MM.1S (cell line): ENCODE measurements at places on chromosomes 5 and 9.

- peak; percentile 41 for DNase-seq
Observed at GRCh38 chr5:150022158-150022531, 21.6 kb downstream of the HMGXB3 start.

DNA sequence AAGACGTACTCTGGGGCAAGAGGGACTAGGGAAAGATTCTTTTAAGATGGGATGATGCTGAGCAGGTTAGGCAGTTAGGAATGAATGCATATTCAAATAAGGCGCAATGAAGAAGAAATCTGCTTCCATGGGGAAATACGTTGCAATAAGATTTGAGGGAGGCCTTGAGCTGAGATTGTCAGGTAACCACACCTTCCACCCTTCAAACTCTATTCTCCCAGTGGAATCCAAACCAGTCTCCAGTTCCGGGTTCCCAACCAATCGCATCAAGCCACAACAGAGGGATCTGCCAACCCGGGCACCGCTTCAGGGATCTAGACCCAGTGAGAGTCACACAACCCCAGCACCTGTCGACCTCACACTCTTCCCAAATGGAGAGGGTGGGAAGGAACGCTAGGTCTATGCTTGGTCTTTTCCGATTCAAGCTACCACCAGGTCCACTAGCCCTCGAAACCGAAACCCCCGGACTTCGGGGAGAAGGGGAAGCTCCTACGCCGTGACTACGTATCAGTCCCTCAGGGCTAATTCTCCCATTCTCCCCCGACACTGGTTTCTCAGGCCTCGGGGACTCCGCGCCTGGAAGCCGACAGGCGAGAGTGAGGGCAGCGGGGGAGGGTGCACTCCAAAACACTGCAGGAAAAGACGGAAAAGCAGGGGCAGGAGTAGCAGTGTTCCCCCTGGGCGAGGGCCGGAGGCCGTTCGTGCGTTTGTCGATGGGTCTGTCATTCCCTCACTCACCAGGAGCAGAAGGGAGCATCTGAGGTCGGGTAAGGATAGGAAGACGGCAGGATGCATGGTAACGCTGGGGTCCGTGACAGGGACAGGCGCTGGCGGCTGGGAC is 534 bp downstream of the ERP44 start:
- DNase-seq: no peak

- DNase-seq: no peak
Observed at GRCh38 chr5:111829701-111830100, 72.7 kb upstream of the NREP start.

- no peak for DNase-seq
Observed at GRCh38 chr9:133603135-133603927, 5.9 kb downstream of the FAM163B start.

GRCh38 chr5:180040287-180041214 is 31.0 kb downstream of the RNF130 start:
- no peak for DNase-seq

DNA sequence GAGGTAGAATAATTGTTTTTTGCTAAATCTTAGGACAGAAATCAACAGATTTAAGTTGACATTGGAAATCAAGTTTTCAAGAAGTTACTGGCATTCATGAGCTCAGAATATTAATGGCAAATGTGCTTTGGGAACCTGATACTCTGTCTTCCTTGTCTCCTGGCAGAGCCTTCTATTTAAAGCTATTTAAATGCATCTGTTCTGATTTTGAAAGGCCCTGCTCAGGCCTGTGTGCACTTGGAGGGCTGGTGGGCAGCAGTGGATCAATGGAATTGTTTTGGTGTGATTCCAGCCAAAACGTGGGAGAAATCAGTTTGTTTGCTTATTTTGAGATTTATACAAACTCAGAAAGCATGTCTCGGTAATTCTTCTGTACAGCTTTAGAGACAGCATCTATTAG is 38.5 kb downstream of the FBXL7 start:
- DNase-seq: no peak

DNA sequence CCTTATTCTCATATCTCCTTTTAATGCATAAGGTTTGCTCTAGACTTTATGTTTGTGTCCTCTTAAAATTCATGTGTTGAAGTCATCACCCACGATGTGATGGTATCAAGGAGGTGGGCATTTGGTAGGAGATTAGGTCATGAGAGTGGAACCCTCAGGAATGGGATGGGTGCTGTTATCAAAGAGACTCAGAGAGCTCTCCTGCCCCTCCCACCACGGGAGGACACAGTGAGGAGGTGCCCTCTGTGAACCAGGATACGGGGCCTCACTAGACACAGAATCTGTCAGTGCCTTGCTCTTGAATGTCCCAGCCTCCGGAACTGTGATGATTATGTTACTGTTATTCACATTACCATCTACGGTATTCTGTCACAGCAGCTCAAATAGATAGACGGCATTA is 359.0 kb downstream of the IRX1 start:
- DNase-seq: no peak

DNA sequence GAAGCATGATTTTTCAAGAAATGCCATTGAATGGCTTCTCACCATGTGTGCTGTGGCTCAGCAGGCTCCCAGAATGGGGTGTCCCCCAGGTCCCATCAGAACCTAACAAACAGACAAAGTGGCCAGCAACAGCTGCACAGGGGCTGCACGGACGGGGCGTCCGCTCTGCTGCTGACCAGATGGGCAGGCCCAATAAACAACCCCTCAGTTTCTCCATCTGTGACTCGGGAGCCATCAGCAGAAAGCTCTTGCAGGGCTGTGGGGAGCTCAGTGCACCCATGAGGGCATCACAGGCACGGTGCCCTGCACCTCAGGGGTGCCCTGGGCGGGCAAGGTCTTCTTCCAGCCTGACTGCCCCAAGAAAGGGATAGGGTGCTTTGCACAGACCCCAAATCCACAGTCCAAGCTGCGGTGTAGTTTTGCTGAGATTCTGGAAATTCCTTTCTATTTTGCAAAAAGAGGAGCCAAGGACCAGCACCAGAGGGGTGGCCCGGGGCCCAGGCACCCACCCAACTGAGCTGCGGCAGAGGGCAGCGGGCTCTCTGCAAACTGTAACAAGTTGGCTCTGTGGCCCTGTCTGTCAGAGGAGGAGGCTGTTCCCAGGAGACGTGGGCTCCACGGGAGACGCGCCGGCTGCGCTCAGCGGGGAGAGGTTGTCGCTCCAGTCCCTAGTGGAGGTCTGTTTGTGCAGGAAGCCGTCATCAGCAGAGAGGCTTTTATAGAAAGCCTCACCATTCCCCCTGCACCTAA is 138.7 kb upstream of the PPP1R26 start:
- DNase-seq: no peak

- DNase-seq: no peak
Observed at GRCh38 chr5:96781031-96781971, 26.4 kb downstream of the ERAP1 start.

- DNase-seq: peak; percentile 87
Observed at GRCh38 chr5:7779019-7780005, 71.6 kb downstream of the CFAP90 start.

DNA sequence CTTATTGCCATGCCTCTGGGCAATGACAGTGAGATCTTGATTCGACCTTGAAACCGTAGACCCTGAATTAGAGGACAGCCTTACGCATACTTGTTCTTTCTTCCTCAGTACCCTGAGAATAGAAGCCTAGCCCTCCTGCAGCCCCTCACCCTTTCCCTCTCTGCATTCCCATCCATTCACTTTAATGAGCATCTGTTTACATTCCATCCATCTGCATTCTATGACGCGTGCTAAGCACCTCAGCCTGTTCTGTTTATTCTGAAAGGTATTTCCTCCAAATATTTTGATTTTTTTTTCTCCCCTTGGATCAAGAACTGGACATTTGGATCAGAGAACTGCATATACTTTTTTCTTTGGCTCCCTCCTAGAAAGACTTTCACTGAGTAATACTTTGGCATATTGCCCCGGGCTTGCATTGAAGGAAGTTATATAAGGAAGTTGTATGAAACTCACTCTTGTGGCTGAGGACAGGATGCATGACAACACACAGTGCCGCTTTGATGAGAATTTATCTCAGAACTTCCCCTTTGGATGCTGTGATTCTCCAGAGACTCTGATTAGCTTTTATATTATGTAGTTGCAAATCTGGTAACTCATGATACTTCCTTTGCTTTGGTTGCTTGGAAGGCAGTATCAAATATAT is 15.7 kb downstream of the TMEM8B start:
- DNase-seq: peak; percentile 43

DNA sequence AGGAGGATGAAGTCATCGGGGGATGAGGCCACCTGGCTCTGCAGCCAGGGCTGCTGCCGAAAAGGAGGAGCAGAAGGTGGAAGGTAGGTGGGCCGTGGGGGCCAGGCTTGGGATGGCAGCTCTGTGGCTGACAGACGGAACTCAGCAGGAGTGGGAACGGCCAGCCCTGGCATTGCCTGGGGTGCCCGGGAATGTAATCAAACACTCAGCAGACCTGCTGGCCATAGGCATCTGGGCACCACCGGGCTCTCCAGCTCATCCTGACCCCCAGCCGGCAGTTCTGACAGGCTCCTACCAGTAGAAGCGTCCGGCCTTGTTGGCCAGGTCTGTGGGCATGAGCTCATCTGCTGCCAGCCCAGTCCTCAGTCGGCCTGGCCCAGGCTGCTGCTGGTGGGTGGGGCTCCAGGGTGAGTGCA is 4.3 kb upstream of the FAT2 start:
- DNase-seq: no peak

DNA sequence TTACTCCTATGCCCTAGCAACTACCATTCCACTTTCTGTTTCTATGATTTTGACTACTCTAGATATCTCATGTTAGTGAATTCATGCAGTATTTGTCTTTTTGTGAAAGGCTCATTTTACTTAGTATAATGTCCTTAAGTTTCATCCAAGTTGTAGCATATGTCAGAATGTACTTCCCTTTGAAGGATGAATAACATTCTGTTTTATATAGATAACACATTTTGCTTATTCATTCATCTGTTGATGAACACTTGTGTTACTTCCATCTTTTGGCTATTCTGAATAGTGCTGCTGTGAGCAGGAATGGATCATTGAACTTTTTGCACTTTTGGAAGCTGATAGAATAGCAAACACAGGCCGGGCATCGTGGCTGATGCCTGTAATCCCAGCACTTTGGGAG is 140.2 kb upstream of the MYO10 start:
- no peak for DNase-seq

- DNase-seq: no peak
Observed at GRCh38 chr5:176716320-176716719, 69.0 kb downstream of the TSPAN17 start.

DNA sequence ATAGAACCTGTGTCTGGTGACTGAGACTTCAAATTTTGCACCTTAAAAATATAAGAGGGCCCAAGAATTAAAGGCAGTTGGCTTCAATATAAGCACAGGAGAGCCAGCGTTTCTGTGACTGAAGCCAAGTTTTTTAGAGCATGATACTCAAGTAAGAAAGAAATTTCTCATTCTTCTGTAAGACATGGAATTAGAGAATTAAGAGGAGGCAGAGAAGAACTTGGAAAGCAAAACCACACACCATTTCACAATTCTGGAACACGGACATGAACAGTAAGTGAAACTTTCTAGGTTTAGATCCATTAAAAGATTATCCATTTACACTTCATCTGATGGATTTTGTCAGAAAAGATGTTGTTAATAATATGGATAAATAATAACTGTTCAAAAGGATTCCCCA is 8.9 kb upstream of the AGXT2 start:
- no peak for DNase-seq

GRCh38 chr5:68047035-68047434 is 168.5 kb upstream of the PIK3R1 start:
- DNase-seq: no peak

- no peak for DNase-seq
Observed at GRCh38 chr5:116514421-116514970, 60.1 kb downstream of the SEMA6A start.

- DNase-seq: no peak
Observed at GRCh38 chr5:172477466-172477865, 23.1 kb upstream of the SH3PXD2B start.

GRCh38 chr5:179558932-179559283 is 8.6 kb downstream of the RUFY1 start:
- no peak for DNase-seq

GRCh38 chr5:156753846-156754245 is 96.2 kb upstream of the PPP1R2B start:
- DNase-seq: no peak

- DNase-seq: no peak
Observed at GRCh38 chr5:151903243-151903653, 21.4 kb downstream of the GLRA1 start.

- DNase-seq: no peak
Observed at GRCh38 chr9:35661756-35662350, 3.1 kb downstream of the ARHGEF39 start.

- DNase-seq: no peak
Observed at GRCh38 chr9:89281106-89281505, 29.9 kb upstream of the CKS2 start.

GRCh38 chr5:93748875-93749397 is 7.5 kb upstream of the POU5F2 start:
- DNase-seq: no peak

- no peak for DNase-seq
Observed at GRCh38 chr9:86599561-86599960, 245.4 kb upstream of the TUT7 start.

DNA sequence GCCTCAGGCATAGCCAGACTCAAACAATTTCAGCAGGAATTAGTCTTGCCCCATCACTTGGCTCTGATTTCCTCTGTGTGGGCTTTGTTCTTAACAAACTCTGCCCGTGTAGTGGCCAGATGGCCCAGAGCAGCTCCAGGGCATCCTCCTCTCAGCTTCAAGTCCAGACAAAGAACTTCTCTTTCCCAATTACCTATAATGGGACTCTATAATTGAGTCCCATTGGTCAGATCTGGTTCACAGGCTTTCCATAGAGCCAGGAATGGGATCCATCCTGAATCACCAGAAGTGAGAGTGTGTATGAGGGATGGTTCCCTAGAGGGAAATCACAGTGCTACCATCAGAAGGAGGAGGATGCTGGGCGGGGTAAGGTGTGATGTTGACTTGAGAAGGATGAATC is 515.8 kb downstream of the KIF4B start:
- DNase-seq: no peak

GRCh38 chr9:125681086-125681622 is 25.9 kb downstream of the MAPKAP1 start:
- DNase-seq: no peak

DNA sequence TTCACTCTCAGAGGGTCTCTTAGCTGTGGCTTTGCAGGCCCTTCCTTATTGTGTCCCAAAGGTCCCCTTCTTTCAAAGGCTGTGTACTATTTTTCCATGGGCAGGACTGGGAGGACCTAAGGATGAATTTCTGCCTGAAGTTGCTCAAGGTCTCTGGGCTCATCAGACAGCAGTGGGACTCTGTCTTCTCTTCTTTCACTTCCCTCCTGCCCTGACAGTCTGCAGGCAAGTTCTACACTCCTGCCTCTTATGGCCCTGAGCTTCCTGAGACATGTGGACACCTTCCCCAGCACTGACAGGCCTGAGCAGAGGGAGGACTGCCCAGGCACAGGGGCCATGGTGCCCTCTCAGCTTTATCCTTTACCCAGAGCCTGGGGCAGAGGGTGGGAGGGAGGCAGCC is 14.8 kb downstream of the ENHO start:
- DNase-seq: no peak

GRCh38 chr9:77820293-77820954 is 172.3 kb upstream of the GNA14 start:
- no peak for DNase-seq

DNA sequence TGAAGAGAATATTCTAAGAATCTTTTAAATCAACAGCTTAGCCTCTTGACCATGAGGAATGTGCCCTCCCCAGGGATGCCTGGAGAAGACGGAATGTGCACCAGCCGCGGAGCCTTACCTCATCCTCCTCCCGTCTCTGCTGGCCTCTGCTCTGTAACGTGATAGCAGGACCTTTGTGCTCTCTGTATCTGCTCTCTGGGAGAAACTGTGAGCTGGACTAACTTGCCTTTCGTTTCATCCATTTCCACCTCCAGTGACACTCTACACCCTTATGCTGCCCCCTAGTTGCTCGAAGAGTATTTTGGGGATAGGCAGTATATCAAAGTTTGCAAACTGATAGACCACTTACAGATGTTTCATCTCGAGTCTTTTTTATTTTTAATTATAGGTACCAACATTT is 141.4 kb downstream of the NPR3 start:
- DNase-seq: no peak
